ENCODE measurements at places on chromosomes 5 and 9.
A peak's percentile ranks its signal among the peaks of the same experiment; 100 is the strongest.

GRCh38 chr9:5688109-5688508, 59.2 kb downstream of the RIC1 start:
- no peak for DNase-seq

GRCh38 chr5:38613992-38614836, 57.8 kb upstream of the LIFR start:
- DNase-seq = no peak

DNA sequence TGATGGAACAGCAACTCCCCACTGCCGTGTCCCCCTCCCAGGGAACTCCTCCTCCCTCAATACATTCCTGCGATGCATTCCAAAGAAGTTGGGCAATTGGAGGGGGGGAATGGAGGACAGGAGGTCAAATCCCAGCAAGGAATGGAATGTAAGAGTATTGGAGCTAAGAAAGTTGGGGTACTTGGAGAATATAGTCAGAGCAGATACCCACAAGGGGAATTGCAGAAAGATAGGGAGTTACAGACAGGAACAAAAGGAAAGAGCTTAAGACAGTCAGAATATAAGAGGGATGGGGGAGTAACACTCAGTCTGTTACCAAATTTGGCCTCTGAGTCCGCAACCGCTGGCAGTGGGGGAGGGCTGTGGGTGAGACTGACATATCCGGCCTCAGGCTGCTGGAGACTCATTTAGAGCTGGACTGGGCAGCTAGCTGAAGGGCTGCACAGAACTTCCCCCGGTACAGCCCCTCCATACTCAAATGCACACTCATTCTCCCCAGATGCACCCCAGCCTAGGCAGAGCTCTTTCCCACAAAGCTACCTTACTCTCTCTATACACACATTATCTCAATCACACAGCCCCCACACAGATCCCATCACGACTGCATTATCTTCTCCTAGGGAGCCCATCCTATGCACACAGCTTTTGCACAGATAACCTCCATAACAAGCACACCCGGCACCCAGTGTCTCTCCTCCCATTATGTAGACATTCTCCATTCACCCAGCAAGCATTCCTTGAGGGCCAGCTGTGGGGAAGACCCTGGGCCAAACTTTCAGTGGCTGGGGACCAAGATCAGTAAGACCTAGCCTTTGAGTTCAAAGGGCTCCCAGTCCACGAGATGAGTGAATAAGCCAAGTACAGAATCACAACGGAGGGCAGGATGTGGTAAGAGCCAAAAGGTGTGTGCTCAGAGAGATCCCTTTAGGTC, 3.7 kb downstream of the TLN1 start:
- DNase-seq = peak; percentile 82

DNA sequence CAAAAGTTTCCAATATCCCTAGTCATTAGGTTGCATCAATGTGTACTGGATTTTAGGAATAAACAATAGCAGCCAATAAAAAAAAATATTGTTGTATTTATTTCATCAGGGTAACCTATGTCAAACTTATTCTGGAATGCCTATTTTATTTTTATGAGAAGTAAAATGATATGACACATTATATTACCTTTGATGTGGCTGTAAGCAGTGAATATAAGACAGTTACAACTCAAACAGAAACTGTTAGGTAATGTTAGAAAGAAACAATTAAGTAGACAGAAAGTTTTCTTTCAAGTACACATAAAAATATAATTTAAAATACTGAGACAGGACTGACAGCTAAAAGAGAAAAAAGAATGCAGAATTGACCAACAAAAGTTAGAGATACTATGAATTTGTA, 65.5 kb downstream of the GNG10 start:
- no peak for DNase-seq

GRCh38 chr5:2993301-2993700, 241.8 kb upstream of the IRX2 start:
- peak; percentile 28 for DNase-seq

- no peak for DNase-seq
Observed at GRCh38 chr5:120545951-120546350, 81.9 kb downstream of the PRR16 start.

GRCh38 chr5:39605588-39606575, 181.1 kb upstream of the DAB2 start:
- DNase-seq = no peak

Measured in activated CD4-positive, alpha-beta T cell treated with anti-CD3 and anti-CD28 coated beads, Interleukin-2, amount 10 ng/mL, durations not matched to agents 24 days and 14 days (primary cell).